ENCODE measurements at places on chromosomes 3 and 15.

GRCh38 chr3:174276826-174277225 is 582.3 kb upstream of the NAALADL2 start:
- no peak for DNase-seq

- DNase-seq: no peak
Observed at GRCh38 chr3:188327433-188327832, 173.5 kb downstream of the LPP start.

GRCh38 chr15:70509282-70509662 is 254.1 kb downstream of the UACA start:
- DNase-seq: no peak

DNA sequence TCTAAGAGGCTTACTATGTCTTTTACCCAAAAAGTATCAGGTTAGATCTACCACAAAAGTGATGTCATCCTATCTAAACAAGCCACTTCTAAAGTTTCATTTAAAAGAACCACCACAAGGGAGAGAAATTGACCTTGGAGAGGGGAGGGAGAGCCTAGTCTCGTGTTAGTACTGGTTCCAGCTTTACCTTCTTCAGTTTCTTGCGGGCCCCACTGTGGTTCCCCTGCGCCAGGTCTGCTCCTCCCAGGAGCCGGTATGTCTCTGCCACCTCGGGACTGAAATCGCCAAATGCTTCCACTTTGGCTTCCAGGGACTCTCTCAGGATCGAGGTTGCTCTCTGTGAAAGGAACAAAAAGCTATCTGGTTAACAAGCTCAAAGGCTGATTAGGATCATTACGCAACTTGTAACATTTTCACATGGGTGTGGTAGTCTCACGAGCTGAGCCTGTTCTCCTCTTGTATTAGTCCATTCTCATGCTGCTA is 51.1 kb downstream of the SYNM start:
- DNase-seq: no peak

DNA sequence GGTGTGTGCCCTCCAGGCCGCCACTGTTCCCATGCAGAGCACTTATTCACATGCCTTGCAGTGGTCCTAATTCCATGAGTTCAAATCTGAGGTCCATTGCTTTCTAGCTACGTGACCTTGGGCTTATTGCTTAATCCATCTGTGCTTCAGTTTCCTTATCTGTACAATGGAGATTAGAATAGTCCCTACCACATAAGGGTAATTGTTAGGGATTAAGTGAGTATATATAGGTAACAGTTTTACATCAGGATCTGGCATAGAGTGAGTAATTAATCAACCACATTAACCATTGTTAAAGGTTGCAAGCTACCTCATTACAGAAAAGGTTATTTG is 7.6 kb downstream of the CPN2 start:
- no peak for DNase-seq

DNA sequence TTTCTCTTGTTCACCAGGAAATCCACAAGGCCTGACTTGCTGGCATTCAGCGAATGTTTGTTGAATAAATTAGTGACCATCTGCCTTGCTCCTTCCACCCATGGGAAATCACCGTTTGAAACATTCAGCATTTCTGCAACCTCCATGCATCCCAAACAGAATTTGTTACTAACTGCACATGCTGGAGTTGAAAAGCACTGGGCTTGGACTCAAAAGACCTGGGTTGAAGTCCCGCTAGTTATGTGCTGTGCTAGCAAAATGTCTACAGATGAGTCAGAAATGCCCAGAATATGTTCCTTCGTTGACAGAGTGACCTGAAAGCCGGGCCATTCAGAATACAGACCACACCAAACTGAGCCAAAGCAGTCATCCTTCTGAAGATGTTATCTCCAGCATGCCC is 144.6 kb downstream of the ALDH1A2 start:
- DNase-seq: no peak

- DNase-seq: no peak
Observed at GRCh38 chr15:97881346-97881965, 79.0 kb upstream of the ARRDC4 start.

- no peak for DNase-seq
Observed at GRCh38 chr3:4234889-4235288, 68.3 kb upstream of the SETMAR start.

- DNase-seq: no peak
Observed at GRCh38 chr3:55252921-55253320, 234.2 kb downstream of the WNT5A start.

GRCh38 chr3:138888560-138888959 is 53.8 kb upstream of the PIK3CB start:
- no peak for DNase-seq

- no peak for DNase-seq
Observed at GRCh38 chr3:121504618-121505017, 41.2 kb downstream of the POLQ start.

DNA sequence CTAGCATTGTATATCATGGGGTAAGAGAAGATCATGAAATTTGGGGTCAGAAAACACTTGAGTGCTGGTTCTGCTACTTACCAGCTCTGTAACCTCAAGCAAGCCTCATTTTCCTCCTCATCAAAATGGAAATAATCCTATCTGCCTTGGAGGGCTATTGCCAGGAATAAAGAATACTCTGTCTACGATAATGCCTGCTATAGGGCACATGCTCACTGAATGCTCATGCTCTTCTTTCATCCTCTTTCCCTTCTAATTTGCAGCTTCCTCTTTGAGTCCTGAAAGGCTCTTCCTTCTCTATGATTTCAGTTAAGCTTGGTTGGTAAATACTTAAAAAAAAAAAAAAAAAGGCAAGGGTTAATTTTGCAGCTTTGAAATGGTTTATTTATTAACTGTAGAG is 12.8 kb downstream of the RTP1 start:
- DNase-seq: no peak

GRCh38 chr15:89980896-89981295 is 20.2 kb upstream of the ZNF710 start:
- DNase-seq: no peak

GRCh38 chr3:181278468-181279238 is 289.1 kb upstream of the DNAJC19 start:
- DNase-seq: no peak

DNA sequence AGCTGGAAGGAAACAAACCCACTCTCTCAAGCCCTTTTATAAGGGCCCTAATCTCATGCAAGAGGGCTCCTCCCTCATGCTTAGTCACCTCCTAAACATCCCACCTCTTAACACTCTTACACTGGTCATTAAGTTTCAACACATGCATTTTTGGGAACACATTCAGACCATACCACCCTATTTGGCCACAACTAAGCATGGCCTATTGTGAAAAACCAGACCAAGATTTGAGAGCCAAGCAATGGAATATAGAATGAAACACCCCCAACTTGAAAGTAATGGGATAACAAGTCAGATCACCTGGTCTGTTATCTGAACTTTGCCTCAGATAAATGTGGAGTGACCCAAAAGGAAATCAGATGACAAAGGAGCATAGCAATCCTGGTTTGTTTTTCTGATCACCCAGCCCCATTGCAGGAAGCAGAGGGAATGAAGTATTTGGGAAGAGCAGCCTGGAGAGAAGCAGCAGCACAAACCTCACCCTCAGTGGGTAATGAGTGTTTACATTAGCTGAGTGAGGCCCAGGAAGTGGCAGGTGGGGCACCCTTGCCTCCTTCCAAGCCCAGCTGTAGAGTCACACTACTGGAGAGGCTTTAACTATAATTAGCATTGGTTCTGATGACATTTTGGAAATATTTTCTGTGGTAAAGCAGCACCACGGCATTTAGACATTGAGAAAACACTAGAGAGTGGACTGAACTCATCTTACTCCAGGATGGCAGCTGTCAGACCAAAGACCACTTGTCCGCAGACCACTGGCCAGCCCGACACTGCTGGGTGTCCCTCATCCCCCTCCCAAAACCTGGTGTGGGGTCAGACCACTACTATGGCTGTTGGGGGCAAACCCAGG is 48.8 kb upstream of the PRTG start:
- no peak for DNase-seq

DNA sequence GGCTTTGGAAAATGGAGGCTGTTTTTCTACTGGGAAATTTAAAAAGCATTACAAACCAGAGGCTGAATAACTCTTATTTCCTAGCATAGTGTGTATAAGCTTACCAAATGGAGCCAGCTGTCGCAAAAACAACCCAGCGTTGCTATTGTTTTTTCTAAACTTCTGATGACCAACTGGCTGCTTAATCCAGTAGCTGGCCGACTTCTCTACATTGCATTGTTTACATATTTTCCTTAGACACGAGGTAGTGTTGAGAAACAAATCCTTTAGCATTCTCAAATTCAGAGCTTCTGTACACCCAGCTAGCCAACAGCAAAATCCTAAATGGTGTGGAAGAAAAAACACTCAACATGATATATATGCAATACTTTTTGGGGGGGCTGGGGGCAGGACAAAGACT is 161.0 kb upstream of the ADAMTS9 start:
- no peak for DNase-seq

- no peak for DNase-seq
Observed at GRCh38 chr3:45552031-45552793, 42.3 kb upstream of the LIMD1 start.

DNA sequence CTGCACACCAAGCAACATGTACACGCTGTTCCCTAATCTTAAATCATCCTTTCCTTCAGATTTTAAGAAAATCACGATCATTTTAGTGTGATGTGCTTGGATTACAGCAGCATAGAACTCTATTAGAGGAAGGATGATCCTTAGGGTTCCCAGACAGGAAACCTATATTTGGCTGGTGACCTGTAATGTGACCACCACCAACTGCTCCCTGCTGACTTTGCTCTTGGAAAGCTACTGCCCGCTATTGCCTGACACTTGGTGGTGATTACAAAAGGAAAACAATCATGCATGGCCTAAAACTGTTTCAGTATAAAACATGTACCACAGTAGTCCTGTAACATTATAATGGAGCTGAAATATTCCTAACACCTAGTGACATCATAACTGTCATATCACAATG is 27.2 kb upstream of the LMOD3 start:
- no peak for DNase-seq

GRCh38 chr3:47848599-47849117 is 45.7 kb downstream of the DHX30 start:
- DNase-seq: no peak

DNA sequence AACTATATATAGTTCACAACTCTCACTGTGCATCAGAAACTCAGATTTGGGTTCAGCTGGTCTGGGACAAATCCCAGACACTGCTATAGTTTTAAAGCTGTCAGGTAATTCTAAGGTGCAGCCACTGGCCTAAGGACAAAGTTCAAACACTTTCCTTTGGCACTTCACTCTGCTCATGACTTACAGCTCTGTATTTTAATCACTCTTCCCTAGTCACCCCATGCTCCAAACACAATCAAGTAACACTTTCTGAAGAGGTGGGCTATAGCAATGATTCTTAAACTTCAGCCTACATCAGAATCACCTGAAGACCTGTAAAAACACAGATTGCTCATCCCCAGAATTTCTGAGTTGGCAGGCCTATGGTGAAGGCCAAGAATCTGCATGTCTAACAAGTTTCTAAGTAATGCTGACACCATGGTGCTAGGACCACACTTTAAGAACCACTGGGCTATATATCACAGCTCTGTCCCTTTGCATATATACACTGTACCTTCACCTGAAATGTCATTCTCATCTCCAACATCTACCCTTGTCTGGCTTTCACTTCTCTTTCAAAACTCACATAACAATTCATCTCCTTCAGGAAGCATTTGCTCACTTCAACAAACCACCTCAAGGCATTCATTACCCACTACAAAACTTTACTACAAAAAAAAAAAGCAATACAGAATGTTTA is 21.4 kb downstream of the STAG1 start:
- no peak for DNase-seq

GRCh38 chr3:76735152-76735551 is 304.7 kb upstream of the ROBO2 start:
- no peak for DNase-seq

GRCh38 chr3:127172211-127172610 is 20.7 kb upstream of the PRR23E start:
- DNase-seq: no peak

GRCh38 chr3:20924646-20925385 is 738.8 kb upstream of the SGO1 start:
- DNase-seq: no peak

GRCh38 chr3:75781079-75781745 is 4.1 kb downstream of the ZNF717 start:
- DNase-seq: no peak

- DNase-seq: no peak
Observed at GRCh38 chr3:69815970-69816369, 76.7 kb downstream of the MITF start.

GRCh38 chr3:54619531-54619930 is 308.3 kb downstream of the LRTM1 start:
- DNase-seq: no peak

All from cortex of kidney (tissue), 1 donor.